T follicular helper cell (primary cell): ENCODE measurements at places on chromosomes 4 and X.

DNA sequence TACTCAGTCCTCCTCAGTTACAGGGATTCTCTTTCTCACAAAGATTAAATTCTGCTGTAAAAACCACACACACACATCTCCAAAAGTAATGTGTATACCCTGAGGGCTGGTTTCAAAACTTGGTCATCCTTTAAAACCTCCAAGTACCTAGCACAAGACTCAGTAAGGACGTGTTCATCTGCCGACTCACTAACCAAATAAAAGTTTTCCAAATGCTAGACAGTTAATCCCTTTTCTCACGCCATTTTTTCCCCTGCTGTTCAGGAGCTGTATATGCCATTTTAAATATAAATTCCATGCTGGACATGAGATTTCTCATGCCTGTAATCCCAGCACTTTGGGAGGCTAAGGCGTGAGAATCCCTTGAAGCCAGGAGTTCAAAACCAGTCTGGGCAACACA is 3.9 kb upstream of the SAT1 start:
- DNase-seq, result no peak

GRCh38 chrX:51852096-51852495 is 41.3 kb upstream of the MAGED1 start:
- DNase-seq, result no peak

DNA sequence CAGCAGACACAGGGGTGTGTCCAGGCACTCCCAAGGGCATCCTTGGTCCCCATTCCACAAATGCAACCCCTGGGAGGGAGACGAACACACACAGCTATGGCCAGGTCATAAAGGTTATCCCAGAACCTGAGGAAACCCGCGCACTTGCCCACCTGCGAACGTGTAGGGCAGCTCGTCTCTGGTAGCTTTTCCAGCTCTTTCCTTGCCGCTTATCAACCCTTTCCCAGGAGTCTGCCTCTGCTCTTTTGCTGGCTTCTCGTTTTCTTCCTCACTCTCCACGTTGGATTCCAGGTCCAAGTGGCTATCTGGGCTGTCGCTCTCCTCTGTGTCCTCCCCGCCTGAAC is 13.5 kb downstream of the NOP14 start:
- DNase-seq, result no peak

GRCh38 chr4:1021386-1022050 is 10.1 kb downstream of the FGFRL1 start:
- no peak for DNase-seq

GRCh38 chr4:136558940-136559494 is 973.3 kb downstream of the PCDH18 start:
- DNase-seq, result no peak

- no peak for DNase-seq
These were observed 305.9 kb downstream of the IDS start for GRCh38 chrX:149198980-149199732.

GRCh38 chrX:134423606-134424005 is 36.4 kb upstream of the HPRT1 start:
- no peak for DNase-seq

GRCh38 chr4:158201322-158201721 is 9.0 kb upstream of the TMEM144 start:
- DNase-seq, result no peak

GRCh38 chr4:85391071-85391470 is 83.9 kb upstream of the ARHGAP24 start:
- no peak for DNase-seq

DNA sequence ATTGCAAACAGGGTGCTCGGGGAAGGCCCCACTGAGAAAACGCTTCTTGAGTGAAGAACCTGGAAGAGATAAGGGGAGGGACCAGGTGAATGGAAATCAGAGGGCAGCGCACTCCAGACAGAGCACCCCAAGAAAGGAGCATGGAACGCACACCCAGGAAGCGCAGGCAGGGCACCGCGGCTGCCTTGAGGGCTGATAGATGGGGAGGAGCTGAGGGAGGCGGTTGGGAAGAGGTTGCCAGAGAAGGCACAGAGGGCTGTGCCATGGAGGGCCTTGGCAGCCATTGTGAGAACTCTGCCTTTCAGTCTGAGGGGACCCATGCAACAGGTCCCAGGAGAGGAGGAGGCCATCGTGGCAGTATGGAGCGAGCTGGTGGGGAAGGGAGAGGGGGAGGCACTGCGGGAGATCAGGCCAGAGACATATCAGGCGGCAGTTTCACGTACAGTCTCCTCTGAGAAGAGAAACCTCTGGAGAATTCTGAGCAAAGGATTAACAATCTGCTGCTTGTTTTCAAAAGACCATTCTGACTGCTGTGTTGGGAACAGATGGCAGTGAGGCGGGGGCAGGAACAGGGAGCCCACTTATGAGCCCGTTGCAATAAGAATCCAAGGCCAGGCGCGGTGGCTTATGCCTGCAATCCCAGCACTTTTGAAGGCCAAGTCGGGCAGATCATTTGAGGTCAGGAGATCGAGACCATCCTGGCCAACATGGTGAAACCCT is 83.7 kb downstream of the PCYT1B start:
- no peak for DNase-seq

DNA sequence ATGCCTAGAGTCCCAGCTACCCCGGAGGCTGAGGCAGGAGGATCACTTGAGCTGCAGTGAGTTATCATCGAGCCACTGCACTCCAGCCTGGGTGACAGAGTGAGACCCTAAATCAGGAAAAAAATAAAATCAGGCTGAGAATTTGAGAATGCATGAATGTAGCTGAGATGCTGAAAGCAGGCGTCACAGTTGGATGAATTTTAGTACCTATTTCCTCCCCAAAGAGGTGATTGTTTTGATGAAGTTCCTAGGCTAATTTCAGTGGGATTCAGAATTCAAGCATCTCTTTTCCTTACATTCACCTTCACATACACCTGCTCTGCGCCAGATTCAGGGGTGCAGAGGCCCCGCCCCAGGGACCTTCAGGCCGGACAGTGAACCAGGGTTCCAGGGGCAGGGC is 3.2 kb downstream of the CFAP99 start:
- DNase-seq, result no peak

DNA sequence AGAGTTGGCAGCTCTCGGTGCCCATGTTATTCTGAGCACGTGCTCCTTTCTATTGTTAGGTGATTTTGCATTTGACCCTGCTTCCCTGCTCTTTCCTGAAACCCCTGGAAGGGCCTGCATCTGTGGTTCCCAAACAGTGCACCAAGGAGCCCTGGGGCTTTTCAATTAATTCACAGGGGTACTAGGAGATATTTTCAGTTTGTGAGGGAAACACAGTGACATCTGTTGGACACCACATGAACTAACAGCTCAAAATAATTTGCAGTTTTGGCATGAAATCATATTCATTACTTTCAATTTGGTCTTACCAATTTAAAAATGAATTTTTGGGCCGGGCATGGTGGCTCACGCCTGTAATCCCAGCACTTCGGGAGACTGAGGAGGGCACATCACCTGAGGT is 156.6 kb downstream of the GATB start:
- no peak for DNase-seq

DNA sequence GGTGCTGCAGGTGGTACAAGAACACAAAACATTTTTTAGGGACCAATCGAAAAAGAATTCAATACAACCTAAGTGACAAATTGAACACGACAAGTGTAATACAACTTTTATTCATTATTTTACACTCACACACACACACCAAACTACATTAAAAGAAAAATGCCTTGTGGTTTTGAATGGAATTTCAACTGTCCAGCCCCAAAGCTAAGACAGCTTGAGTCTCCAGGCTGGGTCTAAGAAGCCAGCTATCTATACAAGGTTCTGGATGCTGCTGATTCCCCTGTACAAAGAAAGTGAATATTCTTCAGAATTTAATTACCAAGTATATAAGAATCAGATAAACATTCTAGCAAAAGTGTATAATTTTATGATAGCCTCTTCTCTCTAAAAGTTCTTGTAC is 118.2 kb downstream of the PPP3CA start:
- no peak for DNase-seq

- DNase-seq, result no peak
These were observed 101.2 kb downstream of the ARSF start for GRCh38 chrX:3142259-3143042.

- no peak for DNase-seq
These were observed 93.1 kb downstream of the PCDH19 start for GRCh38 chrX:100316987-100317386.

GRCh38 chrX:119579414-119579813 is 5.1 kb downstream of the UBE2A start:
- DNase-seq, result no peak

- DNase-seq, result no peak
These were observed 190.1 kb upstream of the BMP3 start for GRCh38 chr4:80840396-80840795.

DNA sequence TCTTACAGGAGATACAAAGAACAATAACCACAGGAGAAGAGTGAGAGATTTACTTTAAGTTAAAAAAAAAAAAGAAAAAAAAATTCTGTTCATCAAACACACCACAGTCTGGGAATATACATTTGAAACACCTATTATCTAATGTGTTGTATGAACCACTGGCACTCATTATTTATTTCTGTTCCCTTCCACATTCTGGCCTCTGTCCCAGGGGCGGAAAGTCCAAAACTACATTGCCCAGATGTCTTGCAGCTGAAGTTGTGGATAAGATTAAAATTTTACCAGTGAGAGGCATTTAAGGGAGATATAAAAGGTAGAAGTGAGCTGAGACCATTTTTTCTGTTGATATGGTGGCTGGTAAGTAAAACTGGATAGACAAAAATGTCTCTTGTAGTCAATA is 56.2 kb downstream of the SCLT1 start:
- DNase-seq, result no peak

GRCh38 chr4:182600856-182601255 is 316.3 kb downstream of the DCTD start:
- DNase-seq, result no peak

DNA sequence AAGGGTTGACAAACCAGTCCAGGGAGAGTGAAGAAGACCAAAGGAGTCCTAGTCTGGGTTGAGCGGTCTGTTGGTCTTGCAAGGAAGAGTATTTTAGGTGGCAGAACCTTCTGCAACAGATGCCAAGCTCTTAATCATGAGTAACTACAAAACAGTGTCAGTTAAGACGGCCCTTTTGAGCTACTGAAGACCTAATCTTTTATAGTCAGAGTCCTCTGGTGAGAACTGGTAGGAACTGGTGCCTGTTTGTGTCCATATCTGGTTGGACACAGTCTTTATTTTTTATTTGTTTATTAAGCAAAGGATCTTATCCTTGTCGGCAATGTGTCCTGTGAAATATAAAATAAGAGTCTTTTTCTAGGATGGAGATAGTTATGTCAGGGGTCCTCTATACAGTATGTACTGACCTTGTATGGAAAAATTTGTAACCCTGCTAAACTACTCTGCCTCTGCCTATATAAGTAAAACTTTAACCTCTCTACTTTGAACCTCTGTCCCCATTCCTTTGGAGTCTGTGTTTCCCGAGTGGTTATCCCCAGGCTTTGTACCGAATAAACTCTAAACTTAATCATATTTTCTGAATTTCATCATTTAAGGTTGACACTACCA is 47.1 kb downstream of the FAM13A start:
- no peak for DNase-seq

GRCh38 chr4:85644061-85644460 is 169.1 kb downstream of the ARHGAP24 start:
- no peak for DNase-seq

DNA sequence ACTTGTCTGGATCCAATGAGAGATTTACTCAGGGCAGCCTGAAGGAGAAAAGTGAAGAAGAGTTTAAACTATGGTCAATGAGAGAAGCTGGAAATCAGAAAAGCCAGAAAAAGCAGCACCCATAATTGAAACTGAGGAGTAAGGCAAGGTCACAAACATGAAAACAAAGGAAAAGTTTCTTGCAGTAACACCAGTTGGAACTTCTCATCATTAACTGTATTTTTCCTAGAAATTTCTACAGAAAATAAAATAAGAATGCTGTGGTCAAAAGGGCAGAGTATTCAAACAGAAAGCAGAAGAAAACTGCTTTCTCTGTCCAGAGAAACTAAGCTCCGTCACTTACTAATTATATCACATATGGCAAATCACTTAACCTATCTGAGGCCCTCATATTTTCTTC is 102.2 kb downstream of the OR13H1 start:
- no peak for DNase-seq

DNA sequence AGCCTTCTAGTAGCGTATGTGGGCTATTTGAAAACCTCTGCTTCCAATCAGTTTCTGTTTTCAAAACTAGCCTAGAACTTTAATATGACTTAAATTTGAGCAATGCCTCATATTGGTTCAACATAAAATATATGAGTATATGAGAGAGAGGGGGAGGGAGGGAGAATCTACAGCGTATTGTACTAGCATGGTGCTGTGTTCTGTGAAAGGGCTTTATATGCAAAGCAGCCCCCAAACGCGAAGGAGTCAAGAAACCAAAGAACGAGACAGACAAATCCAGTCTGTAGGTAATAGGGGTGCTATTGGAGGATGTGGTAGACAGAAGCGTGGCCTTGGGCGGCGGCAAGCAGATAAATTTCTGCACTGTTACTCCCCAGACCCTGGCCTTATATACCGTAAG is 784 bp upstream of the ANXA5 start:
- DNase-seq, result no peak

DNA sequence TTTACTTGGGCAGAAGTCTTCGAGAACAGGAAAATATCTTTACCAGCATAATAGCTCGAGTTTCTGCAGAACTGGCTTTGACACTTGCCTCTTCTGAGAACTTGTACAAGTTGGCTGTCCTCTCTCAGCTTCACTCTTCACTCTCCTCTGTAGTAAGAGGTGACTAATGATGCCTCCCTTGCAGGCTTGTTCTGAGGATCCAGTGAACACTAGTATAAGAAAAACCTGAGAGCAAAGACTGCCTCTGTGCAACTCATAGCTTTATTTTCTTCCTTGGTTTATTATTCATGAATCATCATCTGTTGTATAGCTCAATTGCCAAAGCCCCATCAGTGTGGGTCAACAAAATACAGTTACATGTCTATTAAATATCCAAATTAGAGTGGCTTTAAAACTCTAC is 266.7 kb upstream of the CLNK start:
- DNase-seq, result no peak

DNA sequence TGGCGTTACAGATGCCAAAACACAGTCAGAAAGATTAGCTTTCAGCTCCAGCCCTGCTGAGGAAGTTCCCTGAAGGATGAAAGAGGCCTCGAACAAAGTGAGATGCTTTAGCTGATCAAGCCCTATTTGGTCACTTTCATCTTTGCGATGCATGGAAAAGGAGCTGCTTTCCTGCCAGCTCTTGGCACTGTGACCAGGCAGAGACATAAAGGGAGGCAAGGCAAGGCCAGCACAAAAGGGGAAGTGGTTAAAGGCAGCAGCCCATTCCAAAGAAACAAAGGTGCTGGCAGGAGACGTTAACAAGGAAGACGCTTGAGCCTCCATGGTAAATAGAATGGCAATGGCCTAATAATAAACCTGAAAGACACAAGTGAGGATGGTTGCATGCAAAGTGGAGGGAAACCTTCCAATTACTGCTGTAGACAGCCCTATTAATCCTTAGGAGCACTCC is 617.1 kb upstream of the INTU start:
- no peak for DNase-seq

- no peak for DNase-seq
These were observed 249.1 kb downstream of the GBA3 start for GRCh38 chr4:22941688-22942375.

- no peak for DNase-seq
These were observed 27.2 kb upstream of the CD40LG start for GRCh38 chrX:136620780-136621179.

GRCh38 chr4:78032446-78032845 is 24.7 kb upstream of the FRAS1 start:
- no peak for DNase-seq

- DNase-seq, result peak; percentile 12
These were observed 36.9 kb downstream of the NLGN3 start for GRCh38 chrX:71181558-71181909.
